ENCODE measurements at places on chromosomes 7 and 10.

DNA sequence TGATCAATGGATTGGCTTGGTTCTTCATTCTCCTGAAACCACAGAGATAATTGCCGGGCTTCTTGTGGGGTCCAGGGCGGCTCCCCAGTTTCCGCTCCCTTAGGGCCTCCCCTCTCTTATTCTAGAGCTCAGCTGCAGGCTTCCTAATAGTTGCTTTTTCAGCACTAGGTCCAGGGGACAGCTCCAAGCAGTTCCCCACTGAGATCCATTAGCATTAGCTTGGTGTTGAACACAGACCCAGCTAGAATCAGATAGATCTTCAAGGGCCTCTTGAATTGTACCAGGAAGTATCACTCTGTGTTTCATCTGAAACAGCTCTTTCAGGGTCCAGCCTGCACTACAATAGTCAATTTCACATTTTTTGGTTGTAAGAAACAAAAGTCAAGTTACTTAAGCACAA lies 238.7 kb downstream of the SEC23IP start:
- peak; percentile 67 for DNase-seq

GRCh38 chr7:109375823-109376222 lies 806.1 kb downstream of the DNAJB9 start:
- no peak for DNase-seq

- DNase-seq = peak; percentile 83
These were observed 5.6 kb upstream of the MEST start for GRCh38 chr7:130486114-130486953.

DNA sequence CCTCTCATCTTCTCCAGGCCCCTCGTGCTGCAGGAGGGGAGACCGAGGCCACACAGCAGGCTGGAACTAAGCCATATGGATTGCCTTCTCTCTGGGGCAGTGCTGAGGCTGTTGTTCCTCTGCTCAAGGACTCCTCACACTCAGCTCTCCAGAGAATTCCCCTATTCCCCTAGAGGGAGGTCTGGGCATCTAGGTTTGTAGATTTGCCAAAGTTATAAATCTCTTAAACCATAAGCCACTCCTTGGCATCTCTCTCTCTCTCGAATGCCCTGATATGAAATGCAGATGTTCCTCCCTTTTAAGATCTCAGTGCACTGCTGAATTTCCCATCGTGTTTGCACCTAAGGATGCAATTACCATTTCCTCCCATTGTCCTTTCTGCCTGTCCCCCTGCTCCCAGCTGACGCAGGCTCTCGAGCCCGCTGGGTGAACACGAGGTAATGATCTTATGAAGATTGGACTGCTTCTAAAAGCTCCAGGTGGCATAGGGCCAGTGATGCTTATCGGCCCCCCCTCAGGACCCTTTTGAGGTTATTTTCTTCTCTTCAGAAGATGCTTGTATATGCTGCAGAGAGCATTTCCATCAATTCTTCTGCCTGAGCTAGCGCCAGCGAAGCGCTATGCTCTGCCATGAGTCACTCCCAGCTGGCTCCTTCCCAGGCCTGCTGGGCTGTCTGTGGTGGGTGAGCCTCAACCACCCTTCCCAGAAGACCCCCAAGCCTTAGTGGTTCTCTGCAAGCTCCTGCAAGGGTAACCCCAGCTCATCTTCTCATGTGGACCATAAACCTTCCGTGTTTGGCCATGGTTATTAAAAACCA lies 41.6 kb upstream of the AQP1 start:
- peak; percentile 30 for DNase-seq

DNA sequence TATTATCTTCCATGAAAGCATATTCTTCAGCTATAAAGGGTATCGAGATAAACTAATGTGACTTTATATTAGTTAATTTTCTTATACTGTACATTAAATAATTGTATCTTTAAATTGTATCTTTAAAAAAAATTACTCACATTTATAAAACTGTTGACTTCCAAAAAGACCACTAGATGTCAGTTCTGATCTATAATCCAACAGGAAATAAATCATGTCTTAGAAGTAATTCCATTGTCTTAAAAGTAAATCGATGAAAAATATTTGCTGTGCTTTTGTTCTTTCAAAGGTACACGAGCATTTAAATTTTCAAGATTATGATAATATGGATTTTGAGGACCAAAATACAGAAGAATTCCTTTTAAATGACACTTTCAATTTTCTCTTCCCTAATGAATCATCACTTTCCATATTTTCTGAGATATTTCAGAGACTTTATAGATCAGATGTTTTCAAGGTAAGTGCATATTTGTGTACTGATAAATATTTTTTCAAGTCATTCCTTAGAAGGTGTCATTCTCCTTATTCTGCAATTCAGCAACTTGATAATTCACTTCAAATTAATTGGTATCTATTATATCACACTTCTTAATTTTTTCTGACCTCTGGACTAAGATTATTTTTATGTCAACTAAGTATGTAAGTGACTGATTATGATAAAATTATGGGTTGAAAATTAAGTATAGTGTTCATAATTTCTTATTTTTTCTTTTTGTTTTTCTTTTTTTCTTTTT lies 138.5 kb downstream of the CPED1 start:
- no peak for DNase-seq

- DNase-seq = no peak
These were observed 615.0 kb downstream of the ANKRD7 start for GRCh38 chr7:118839515-118839914.

- DNase-seq = no peak
These were observed 172.3 kb downstream of the AUTS2 start for GRCh38 chr7:69770613-69771012.

DNA sequence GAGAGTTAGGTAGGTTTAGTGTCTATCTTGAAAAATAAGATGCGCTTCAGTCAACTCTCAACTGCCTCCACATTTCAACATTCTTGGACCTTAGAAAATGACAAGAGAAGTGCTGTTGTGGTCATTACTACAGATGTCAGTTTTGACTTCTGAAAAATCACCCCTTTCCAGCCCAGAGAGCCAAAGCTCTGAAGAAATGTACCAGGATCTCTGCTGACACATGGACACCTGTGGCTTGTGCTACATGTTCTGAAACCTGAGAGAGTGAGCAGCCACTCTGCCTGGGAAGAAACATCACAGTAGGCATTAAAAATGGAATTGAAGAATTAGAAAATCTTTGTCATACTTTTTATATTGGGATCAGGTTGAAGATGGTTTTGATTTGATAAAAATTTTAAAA lies 35.9 kb upstream of the FEZF1 start:
- no peak for DNase-seq

DNA sequence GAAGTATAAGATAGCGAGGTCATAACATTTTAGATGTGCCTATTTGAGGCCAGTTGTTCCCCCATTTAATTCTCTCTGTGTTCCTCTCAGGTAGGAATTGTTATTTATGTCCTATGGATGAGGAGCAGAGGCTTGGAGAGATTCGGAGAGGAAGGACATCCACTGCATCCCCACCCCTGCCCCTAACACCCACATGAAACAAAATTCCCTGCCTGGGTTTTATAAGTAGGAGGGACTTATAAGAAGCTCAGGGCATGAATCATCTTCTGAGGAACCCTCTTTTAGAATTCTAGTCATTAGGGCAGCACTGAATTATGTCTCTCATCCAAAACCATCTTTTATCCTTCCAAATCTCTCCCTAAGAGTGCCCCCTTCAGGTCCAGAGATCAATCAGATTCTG lies 5.0 kb downstream of the CHAT start:
- no peak for DNase-seq

DNA sequence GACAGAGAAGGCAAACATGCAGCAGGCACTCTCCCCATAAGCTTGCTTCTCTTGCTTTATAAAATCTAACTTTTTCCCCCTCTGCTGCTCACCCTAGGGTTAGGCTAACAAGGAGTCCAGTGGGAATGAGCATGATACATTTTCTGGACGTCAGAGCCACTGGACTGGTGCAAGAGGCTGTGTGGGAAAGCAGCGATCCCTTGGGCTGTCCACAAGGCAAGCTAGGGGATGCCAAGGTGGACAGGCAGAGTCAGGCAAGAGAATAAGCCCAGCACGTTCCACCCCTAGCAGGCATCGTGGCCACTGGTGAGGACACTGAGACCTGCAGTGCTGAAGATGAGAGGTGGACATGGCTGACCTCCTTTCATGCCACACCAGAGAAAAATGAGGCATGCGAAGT lies 290.9 kb upstream of the ZMIZ1 start:
- no peak for DNase-seq

GRCh38 chr10:8563478-8563877 lies 509.0 kb downstream of the GATA3 start:
- no peak for DNase-seq

- DNase-seq = peak; percentile 66
These were observed 118.0 kb upstream of the PRSS58 start for GRCh38 chr7:142375710-142376313.

DNA sequence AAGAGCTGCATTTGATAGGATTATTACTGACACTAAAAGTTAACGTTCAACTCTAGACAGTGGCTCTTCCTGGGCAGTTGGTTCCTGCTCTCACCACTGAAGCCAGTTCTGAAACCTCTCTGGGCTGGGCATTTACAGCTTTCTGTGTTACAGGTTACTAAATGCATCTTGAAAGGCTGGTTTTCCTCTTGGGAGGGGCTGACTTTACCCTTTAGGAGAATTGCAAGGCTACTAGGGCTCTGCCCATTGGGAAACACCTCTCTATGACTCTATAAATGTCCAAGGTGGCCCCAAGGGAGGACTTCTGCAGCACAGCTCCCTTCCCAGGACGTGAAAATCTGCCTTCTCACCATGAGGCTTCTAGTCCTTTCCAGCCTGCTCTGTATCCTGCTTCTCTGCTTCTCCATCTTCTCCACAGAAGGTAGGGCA lies at the start of gene GPR15LG:
TSS of gene GPR15LG (plus strand) at position 301 of the 429 bp plus-strand sequence. CDS start at position 352, 51 bp downstream.
- no peak for DNase-seq

- no peak for DNase-seq
These were observed 413.8 kb upstream of the FOXK1 start for GRCh38 chr7:4268040-4268965.

- DNase-seq = no peak
These were observed 44.3 kb upstream of the PPP1R17 start for GRCh38 chr7:31642681-31643115.

- no peak for DNase-seq
These were observed 68.0 kb downstream of the SUGCT start for GRCh38 chr7:40202851-40203250.

GRCh38 chr7:78139335-78139734 lies 340.8 kb downstream of the PHTF2 start:
- DNase-seq = no peak

GRCh38 chr10:103519798-103520197 lies 26.3 kb downstream of the NEURL1 start:
- DNase-seq = no peak

GRCh38 chr10:103192089-103192450 lies 1.0 kb downstream of the NT5C2 start:
- DNase-seq = no peak

DNA sequence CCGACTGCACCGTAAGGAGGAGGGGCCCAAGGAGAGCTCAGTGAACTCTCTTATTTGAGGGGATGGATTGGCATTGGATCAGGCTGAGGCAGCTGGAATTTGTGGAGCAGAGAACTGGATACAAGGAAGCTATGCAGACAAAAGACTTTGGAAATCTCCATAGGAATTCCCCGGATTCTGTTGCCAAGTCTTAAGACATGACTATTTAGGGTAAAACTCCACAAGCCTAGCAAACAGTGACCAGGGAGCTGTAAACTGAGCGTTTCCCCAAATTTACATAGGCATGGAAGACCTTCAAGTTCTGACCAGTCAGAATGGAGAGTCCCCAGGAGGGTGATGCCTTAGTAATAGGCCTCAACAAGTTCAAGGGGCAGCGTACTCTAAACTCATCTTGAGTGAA lies 82.5 kb upstream of the PCBD1 start:
- no peak for DNase-seq

DNA sequence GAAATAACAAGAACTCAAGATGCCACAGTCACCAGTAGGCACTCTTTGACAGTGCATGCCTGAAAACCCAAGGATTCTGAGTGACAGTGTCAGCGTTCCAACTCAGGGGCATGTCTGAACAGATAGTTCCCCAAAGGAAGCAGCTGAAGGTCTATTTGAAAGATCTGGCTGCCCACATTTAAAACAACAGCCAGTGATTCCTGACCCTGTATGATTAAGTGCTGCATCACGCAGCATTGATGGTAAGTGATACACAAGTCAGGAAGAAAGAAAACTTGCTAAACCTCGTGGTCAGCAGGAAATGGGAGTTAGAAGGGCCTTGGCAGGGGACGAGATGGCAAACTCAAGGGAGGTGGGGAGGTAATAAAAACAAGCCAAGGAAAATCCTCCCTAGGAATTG lies 1013.1 kb downstream of the TYW1 start:
- no peak for DNase-seq

DNA sequence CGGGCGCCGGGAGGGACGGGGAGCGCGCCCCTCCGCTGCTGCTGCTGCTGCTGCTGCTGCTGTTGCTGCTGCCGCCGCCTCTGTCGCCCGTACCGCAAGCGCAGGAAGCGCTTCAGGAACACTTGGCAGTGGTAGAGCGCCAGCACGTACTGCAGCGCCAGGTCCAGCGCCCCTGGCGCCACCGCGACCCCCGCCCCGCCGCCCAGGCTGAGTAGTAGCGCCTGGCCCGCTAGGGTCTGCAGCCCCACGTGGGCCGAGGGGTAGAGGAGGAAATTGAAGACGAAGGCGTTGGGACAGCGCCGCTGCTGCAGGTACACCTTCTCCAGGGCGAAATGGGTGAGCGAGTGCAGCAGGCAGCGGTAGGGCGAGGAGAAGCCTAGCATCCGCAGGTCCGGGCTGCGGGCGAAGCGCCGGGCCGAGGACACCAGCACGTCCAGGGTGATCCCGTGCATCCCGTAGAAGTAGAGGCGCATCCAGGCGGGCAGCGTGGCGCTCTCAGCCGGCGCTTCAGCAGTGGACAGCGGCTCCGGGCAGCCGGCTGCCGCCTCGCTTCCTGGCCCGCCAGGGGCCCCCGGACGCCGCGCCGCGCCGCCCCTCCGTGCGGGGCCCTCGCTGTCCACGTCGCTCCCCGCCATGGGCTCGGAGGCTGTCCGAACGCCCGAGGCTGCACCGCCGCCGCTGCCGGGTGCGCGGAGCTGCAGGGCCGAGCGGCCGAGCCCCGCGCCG lies at the start of gene TMEM229A:
TSS of gene TMEM229A (minus strand) at position 699 of the 726 bp plus-strand sequence. CDS start at position 635, 64 bp downstream.
- peak; percentile 68 for DNase-seq

DNA sequence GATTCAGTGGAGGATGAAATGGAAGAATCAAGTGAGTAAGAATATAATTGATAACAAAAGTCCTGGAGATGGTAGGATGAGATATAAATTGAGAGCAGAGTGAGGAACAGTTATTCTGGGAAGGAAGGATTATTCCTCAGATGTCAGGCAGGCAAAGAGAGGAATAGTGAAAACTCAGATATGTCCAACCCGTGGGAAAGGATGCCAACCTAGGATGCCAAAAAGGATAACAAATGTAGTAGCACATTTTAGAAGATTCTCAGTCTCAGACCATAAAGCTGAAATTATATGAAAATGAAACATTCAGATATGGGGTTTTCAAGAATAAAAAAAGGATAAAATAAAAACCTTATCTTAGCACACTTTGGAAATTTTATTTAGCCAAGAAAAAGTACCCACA lies 131.1 kb downstream of the SEMA3C start:
- no peak for DNase-seq

- no peak for DNase-seq
These were observed 15.1 kb downstream of the LRMDA start for GRCh38 chr10:75446508-75446907.

GRCh38 chr10:58382489-58382995 lies 2.7 kb upstream of the TFAM start:
- no peak for DNase-seq

Data from endothelial cell (in vitro differentiated cells).